ENCODE measurements at places on chromosomes 5 and 9.

DNA sequence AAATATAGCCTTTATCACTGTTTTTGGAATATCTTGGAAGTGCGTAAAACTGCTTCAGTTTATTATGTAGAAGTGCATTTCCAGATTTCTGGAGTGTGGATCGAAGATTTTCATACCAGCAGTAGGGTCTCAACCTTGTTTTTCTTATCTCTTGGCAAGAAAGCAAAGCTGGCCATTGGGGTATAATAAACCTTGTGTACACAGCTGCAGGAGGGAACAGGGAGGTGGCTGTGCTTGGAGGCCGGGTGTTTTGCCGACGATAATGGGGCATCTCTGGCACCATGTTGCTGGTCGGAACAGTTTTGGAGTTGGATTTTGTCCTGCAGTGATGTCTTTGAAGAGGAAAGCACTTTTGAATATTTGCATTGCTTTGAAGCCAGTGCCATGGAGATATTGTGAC, 308.8 kb upstream of the DMRT1 start:
- DNase-seq, result no peak

DNA sequence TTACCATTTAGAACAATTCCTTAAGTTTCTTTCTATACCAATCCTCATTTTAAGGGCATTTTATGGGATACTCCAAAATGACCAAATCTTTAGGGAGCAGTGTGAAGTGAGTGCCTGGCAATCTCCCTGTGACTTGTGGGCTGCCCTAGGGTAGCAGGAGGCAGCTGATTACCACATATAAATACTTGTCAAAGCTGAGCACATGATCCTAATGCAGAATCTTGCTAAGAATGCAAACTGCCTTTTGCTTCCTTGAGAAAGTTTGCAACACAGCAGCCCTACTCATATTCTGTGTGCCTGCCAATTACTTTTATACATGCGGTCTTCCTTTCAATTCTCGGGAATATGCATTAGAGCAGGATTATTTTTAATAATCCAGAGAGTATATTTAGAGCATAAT, 18.2 kb upstream of the NREP start:
- no peak for DNase-seq

- DNase-seq, result no peak
Observed at GRCh38 chr5:117621921-117622320, 1047.3 kb upstream of the SEMA6A start.

GRCh38 chr5:55904152-55904551, 53.0 kb downstream of the IL31RA start:
- DNase-seq, result no peak

DNA sequence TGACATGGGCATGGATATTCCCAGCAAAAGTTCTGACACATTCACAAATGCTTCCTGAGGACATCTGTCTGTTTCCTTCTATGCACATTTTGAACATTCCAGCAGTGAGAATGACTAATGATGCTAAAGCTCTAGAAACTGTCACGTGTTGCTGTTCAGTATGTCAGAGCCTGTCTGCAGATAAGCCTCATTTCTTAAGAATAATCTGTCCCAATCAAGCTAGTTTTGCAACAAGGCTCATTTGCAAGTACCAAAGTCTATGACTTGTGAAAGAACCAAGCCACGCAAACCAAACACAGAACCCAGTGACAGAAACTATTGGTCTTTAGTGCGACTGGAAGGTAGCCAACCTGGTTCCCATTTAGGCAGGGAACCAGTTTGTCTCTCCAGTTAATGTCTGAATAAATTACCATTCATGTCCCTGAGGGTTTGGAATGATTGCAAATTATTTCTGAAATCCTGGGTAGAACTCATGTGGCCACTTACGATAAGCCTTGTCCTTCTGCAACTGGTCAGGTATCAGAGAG, 178.5 kb downstream of the C9orf152 start:
- DNase-seq, result no peak

- DNase-seq, result no peak
Observed at GRCh38 chr5:78537821-78538220, 110.8 kb downstream of the LHFPL2 start.

GRCh38 chr5:32261198-32261597, 51.5 kb downstream of the MTMR12 start:
- no peak for DNase-seq

GRCh38 chr5:87190687-87191086, 77.0 kb upstream of the RASA1 start:
- no peak for DNase-seq

- peak; percentile 31 for DNase-seq
Observed at GRCh38 chr5:1479581-1480188, 34.4 kb upstream of the SLC6A3 start.

DNA sequence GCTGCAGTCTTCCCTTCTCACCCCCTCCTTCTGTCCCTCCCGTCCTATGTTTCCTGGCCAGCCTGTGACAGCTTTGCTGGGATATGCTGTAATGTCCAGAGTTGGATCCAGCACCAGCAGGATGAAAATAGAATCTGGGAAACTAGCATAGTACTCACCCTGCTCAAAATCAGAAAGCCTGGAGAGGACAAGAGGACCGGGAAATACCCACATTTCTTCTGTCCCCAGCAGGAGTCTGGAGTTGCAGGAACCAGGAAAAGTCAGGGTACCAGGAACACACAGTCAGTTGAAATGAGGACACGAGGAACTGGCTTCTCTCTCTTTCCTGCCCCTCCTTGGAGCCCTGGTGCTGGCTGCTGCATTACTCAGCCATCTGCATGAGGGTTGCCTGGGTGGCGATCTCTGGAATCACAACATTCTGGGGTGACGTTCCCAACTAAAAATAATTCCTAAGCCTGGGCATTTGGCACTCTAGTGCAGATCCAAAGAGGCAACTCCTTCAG, 59.6 kb upstream of the NFIL3 start:
- no peak for DNase-seq

- no peak for DNase-seq
Observed at GRCh38 chr5:140331638-140332037, 14.8 kb downstream of the HBEGF start.

- DNase-seq, result no peak
Observed at GRCh38 chr9:28056466-28056865, 483.2 kb upstream of the C9orf72 start.

DNA sequence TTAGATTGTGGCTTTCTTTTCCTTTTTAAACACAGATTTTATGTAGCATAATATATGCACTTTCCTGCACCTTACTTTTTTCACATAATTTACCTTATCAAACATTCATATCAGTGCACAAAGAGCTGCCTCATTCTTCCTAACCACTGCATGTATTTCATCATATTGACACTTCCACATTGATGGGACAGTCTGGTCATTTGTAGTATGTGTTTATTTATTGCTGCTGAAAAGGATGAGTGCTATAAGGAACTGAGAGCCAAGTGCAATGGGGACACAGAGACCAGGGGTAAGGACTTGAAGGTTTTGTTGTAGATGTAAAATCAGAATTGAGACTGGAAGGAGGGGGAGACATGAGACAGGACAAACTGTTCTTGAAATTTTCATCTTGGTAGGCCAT, 193.8 kb downstream of the SMARCA2 start:
- DNase-seq, result no peak

GRCh38 chr5:153404747-153405146, 85.7 kb upstream of the GRIA1 start:
- DNase-seq, result no peak

GRCh38 chr5:113058269-113058668, 81.7 kb downstream of the DCP2 start:
- DNase-seq, result no peak

- no peak for DNase-seq
Observed at GRCh38 chr5:40080191-40080590, 599.5 kb upstream of the PTGER4 start.

DNA sequence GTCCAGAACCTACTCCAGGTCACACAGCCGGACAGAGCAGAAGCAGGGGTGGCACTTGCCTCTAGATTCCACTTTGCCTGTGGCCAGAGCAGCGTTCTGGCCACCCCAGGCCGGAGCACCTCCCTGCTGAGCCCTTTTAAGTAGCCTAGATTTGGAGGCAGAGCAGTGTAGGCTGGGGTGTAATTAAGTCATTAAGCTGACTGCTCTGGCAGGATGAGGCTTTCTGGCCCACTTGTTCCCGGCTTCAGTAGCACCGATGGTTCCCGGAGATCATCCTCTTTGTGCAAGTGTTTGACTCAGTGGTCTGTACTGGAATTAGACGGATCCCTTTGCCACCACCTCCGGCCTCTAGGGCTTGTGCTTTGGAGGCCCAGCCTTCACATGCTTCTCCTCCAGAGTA, 281.9 kb upstream of the ANKRD55 start:
- DNase-seq, result no peak

GRCh38 chr9:101232405-101232977, 152.3 kb downstream of the BAAT start:
- no peak for DNase-seq

DNA sequence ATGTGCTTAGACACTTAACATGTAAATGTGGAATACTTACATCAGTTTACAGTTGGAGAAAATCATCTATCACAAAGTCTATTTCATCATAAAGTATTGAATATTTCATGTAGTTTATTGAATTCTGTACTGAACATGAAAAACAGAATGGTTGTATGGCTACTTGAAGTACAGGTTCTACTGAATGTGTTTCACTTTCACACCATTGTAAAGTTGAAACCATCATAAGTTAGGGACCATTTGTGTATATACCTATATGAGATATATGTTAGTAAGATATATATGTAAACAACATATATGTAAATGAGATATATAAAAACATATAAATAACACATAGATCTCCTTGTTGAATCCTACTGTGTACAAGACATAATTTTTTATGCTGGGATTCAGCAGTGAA, 63.0 kb upstream of the TAF11L2 start:
- no peak for DNase-seq

DNA sequence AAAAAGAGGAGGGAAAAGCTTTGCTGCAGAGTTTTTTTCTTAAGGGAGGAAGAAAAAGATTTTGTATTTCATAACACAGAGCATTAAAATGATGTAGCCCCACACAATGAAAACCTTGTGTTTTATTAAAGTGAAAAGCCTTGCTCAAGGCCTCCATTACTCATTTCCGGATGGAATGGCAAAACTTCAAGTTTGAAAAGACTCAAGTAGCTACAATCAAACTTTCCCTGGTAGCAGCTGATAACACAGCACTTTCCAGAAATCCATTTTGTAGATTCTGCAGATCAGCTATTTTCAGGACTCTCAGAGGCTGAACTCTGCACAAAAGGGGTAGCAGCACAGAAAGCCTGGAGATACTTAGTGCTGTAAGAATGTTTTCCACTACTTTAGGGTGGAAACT, 374.8 kb downstream of the NFIB start:
- no peak for DNase-seq

GRCh38 chr5:82023644-82024043, 51.8 kb downstream of the ATG10 start:
- no peak for DNase-seq

GRCh38 chr5:50715001-50715400, 48.6 kb downstream of the PARP8 start:
- no peak for DNase-seq

GRCh38 chr9:37534412-37534811, 41.8 kb downstream of the FBXO10 start:
- no peak for DNase-seq

- DNase-seq, result no peak
Observed at GRCh38 chr9:26744191-26744965, 148.2 kb downstream of the CAAP1 start.

DNA sequence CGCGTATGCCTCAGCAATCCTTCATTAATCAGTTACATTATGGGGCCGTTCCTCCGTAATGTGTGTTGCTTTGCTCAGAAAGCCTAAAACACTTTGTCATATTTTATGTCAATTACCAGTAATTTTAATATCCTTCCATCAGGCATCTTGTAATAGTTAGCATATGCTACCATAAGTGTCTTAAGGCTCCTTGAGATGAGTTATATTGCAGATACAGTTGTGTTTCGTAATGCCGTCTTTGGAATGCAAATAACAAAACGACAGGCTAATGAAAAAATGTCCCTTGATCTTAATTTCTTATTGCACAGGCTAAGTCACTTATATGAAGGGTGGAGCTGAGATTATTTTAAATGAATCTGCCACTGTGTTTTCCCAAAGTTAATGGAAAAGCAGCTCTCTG, 50.5 kb downstream of the TBCA start:
- DNase-seq, result no peak

- no peak for DNase-seq
Observed at GRCh38 chr9:25322142-25322541, 356.1 kb downstream of the TUSC1 start.

GRCh38 chr9:21454149-21454548, 13.9 kb downstream of the IFNA1 start:
- no peak for DNase-seq

GRCh38 chr5:140251527-140251973, 51.4 kb downstream of the PFDN1 start:
- DNase-seq, result peak; percentile 25

DNA sequence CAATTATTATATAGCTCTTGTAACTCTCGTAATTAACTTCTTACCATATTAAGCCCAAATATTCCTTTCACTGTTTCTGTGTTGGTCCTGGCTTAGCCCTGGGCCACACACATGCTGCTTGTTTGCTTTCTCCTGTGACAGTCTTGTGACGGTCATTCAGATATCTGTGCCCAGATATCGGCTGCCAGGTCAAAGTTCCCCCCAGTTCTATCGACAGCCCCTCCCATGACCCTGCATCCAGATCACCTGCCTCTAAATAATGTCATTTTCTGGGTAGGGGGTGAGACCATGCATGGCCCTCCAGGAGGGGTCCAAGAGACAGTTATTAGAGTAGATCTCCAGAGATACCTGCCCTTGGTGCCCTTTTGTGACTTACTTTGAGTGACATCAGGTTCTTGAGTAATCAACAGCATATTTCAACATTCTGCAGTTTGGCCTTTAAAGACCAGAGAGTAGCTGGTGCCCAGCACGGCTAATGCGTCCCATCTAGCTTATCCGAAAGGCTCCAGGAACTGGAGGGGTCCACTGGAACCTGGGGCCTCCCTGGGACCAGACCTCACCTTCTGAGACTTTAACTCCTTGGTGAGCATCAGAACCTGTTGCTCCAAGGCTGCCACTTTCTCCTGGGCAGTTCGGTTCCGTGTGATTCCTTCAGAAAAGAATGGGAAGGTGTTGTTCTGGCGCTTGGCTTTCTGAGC, 26.9 kb downstream of the TBC1D2 start:
- no peak for DNase-seq

DNA sequence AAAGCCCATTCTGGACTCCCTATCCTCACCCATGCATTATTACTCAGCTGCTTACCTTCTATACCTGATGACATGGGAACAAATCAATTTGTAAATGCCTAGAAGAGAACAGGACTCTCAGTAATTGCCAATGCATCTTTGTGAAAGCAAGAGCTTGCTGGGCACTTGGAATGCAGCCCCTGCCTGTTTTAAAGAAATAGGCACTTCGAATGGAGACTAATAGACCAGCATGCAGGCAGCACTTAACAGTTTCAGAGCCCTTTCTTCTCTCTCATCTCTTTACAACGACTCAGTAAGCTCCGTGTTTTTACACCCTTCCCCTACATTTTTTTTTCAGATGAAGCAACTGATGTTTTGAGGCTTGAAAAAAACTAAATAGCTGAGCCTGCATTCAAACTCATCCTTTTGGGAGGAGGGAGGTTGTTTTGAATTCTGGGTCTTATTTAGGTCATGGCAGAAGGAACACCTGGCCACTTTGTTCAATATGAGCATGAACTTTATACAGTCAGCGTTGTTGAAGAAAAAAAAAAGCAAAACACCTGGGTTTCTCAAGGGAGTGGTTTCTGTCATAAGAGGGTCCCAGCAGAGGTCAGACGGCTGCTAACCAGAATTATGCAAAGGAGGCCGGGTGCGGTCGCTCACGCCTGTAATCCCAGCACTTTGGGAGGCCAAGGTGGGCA, 34.6 kb upstream of the WHRN start:
- DNase-seq, result no peak
